ENCODE measurements at places on chromosomes 12 and 14. TPM values are rescaled to one million over a fixed set of nuclear protein-coding genes. Genes with fewer than 3 reads are reported as not detected.

GRCh38 chr14:101363261-101363555 lies 198.1 kb upstream of the DIO3 start:
- H3K4me3 ChIP-seq = no peak overlapping the region
- no peak overlapping the region for H3K27ac ChIP-seq
- no peaks in the 10 kb centered on the region for H3K36me3 ChIP-seq
- no peaks in the 10 kb centered on the region for H3K27me3 ChIP-seq
- DNase-seq = no peak
- H3K4me1 ChIP-seq = no peaks in the 10 kb centered on the region

GRCh38 chr14:50343434-50343833 lies 31.3 kb downstream of the DMAC2L start:
- H3K4me3 ChIP-seq = no peak overlapping the region
- H3K27me3 ChIP-seq = no peaks in the 10 kb centered on the region
- peaks cover 10% of the 10 kb centered on the region for H3K4me1 ChIP-seq
- H3K27ac ChIP-seq = no peak overlapping the region
- no peak for DNase-seq

- H3K27me3 ChIP-seq = peaks cover 33% of the 10 kb centered on the region
- no peaks in the 10 kb centered on the region for H3K36me3 ChIP-seq
- no peak overlapping the region for H3K4me3 ChIP-seq
- DNase-seq = no peak
- H3K27ac ChIP-seq = no peak overlapping the region
- no peaks in the 10 kb centered on the region for H3K4me1 ChIP-seq
Observed at GRCh38 chr12:113478351-113479011, 6.8 kb upstream of the LHX5 start.

- H3K4me3 ChIP-seq = peak overlapping the region; percentile 97
- H3K36me3 ChIP-seq = peaks cover 30% of the 10 kb centered on the region
- H3K4me1 ChIP-seq = peaks cover 12% of the 10 kb centered on the region
- peak overlapping the region; percentile 99 for H3K27ac ChIP-seq
- no peak for DNase-seq
Observed at GRCh38 chr12:49129332-49130150, 1.7 kb downstream of the TUBA1B start.

GRCh38 chr12:55850893-55851292 lies 8.2 kb upstream of the MMP19 start:
- no peak for DNase-seq
- H3K4me3 ChIP-seq = no peak overlapping the region
- peaks cover 18% of the 10 kb centered on the region for H3K4me1 ChIP-seq
- no peaks in the 10 kb centered on the region for H3K36me3 ChIP-seq

GRCh38 chr12:71719647-71720370 lies 33.9 kb downstream of the TMEM19 start:
- H3K27ac ChIP-seq = no peak overlapping the region
- no peak overlapping the region for H3K4me3 ChIP-seq
- H3K36me3 ChIP-seq = no peaks in the 10 kb centered on the region
- H3K4me1 ChIP-seq = no peaks in the 10 kb centered on the region
- no peak for DNase-seq

DNA sequence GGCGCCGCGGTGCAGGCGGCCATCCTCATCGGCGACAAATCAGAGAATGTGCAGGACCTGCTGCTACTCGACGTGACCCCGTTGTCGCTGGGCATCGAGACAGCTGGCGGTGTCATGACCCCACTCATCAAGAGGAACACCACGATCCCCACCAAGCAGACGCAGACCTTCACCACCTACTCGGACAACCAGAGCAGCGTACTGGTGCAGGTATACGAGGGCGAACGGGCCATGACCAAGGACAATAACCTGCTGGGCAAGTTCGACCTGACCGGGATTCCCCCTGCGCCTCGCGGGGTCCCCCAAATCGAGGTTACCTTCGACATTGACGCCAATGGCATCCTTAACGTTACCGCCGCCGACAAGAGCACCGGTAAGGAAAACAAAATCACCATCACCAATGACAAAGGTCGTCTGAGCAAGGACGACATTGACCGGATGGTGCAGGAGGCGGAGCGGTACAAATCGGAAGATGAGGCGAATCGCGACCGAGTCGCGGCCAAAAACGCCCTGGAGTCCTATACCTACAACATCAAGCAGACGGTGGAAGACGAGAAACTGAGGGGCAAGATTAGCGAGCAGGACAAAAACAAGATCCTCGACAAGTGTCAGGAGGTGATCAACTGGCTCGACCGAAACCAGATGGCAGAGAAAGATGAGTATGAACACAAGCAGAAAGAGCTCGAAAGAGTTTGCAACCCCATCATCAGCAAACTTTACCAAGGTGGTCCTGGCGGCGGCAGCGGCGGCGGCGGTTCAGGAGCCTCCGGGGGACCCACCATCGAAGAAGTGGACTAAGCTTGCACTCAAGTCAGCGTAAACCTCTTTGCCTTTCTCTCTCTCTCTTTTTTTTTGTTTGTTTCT lies 1.7 kb downstream of the HSPA2 start:
- H3K4me1 ChIP-seq = peaks cover 23% of the 10 kb centered on the region
- DNase-seq = no peak
- no peak overlapping the region for H3K4me3 ChIP-seq
- H3K27me3 ChIP-seq = no peaks in the 10 kb centered on the region

Gene SALL2
- 0.47 TPM for total RNA-seq

Gene SIX6
- total RNA-seq = not detected

Gene MYF5
- not detected for total RNA-seq

Gene GLIPR1L2
- 0.44 TPM for total RNA-seq

Gene TMEM179
- total RNA-seq = not detected
